RWPE2 (cell line): ENCODE measurements at places on chromosomes 16 and 17.

DNA sequence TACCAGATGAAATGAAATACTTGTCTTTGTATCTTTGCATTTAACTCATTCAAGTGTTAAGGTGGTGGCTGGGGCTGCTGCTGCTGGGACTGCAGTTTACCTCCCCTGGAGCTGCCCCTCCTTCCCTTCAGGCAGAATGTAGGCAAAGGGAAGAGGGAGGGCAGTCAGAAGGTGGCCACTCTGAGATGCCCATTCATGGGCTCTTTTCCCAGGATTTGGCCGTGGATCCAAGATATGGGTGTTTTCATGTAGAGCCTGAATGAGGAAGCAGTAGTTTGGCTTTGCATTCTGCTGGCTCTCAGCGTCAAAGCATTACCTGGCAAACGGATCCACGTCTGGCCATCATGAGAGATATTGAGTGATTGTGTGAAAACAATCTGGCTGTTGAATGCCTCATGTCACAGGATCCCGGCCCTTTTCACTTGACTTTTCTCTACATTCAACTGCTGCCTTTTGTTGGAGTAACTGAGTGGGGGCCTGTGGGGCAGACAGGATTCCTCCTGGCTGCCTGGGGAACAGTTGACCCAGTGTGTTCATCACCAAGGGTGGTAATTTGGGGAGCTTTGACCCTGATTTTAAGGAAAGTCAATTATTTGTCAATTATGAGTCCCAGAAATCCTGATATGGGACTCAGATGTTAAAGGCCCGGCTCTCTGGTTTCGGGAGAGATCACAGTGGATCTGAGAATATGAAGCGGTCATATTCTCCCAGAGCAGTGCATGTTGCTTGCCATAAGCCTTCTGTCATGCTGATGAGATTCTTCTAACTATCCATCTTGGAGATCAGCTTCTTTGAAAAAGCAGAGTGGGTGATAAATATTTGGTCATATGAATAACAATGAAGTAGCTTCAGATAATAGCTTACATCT is 236.8 kb downstream of the IRX3 start:
- no peak for DNase-seq

DNA sequence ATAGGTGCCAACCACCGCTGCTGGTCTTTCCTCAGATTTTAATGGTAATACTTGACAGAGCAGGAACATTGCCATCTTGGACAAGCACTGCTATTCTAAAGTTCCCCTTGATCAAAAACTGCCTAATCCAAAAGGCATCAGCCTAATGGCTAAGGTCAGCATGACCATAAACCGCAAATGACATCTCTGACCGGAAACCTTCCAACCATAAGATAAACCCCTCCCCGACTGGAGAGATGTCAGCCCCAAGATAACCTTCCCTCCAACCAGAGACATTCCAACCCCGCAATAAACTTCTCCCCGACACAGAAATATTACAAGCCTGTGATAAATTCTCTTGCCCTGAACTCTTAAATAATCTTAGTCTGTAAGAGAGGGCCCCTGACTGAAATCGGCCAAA is 7.4 kb upstream of the DHX40 start:
- DNase-seq: no peak

DNA sequence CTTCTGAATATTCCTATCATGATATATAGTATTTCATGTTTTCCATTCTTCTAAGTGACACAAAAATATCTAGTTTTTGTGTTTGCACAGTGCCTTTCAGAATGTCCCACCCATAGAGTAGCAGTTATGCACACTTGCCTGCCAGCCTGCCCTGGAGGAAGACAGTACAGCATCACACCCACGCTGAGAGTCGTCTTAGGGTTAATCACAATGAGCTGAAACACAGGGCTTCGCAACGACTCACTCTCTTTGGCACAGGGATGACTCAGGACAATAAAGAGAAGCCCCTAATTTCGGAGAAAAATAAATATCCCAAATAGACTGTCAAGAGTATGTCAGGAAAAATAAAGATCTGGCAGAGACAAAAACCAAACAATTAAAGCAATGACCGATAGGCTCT is 11.6 kb upstream of the NDUFAB1 start:
- DNase-seq: no peak

DNA sequence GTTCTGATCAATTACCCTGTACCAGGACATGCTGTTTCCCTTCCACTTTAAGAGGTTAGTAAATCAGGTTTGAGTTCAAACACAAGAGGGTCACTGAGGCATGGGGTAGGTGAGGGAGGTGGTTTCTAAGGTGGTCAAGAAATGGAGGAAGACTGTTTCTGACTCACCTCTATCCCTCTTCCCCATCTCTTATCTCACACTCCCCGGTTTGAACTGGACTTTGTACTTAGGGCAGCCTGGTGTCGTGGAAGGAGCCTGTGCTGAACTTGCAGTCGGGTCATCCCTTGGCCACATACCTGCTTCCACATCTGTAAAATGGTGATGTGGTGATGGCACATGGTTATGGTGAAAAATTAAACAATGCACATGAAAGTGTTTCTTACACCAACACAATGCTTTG is 17.2 kb upstream of the TMEM98 start:
- no peak for DNase-seq

DNA sequence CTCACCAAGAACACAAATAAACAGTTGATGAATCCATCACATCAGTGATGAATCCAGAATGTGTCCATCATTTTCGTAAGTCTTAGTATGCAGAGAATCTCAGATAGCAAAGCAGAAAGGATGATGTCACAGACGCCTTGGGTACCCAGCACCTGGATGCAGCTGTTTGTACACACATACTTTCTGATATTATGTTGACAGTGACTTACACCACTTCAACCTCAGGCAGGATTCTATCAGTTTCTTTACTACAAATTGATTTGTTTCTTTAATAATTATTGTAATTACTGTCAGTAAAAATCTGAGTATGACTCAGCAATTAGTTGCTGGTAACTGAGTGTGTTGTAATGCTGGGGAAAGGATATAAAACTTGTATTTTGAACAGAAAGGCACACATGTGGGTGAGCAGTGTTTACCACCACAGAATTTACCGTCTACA is 159.8 kb downstream of the RPTOR start:
- DNase-seq: no peak

DNA sequence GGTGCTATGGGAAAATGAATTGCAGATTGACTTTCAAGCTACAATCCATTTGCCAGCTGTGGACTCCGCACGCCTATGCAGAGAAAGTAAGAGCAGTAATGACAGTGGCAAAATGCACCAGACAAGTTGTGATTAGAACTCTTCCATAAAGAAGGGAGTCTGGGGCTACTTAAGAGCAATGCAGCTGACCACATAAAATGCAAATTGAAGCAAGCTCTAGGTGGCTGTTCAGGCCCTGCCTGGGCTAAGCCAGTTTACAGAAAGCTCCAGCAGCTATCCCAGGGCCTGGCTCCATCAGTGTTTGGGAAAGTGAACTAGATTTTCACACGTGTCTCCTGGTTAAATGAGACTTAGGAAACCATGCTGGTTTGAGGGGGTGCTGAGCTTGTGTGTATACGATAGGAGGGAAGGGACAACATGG is 2.2 kb upstream of the MAP2K6 start:
- no peak for DNase-seq

- no peak for DNase-seq
Measured at GRCh38 chr17:50511058-50511457, 2.8 kb downstream of the MYCBPAP start.

DNA sequence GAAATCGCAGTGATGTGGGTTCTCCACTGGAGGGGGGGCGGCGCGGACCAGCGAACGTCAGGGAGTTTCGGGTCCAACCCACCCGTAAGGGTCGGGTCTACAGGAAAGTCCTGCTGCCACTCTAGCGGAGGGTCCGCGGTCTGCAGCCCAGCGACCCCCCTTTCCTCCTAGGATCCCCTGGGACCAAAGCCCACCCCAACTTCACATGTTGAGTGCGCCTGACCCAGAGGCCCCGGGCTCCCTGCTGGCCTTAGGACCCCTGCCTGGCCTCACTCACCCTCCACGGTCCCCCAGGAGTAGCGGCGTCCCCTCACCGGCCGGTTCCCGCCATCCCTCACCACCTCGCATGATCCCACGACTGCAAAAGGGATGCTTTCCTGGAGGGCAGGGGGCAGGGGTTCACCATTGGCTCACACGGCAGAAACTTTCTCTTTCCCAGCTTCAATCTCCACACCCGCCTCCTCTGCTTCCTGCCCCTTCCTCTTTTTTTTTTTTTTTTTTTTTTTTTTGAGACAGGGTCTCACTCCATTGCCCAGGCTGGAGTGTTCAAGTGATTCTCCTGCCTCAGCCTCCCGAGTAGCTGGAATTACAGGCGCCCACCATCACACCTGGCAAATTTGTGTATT is 3.1 kb downstream of the SEPTIN1 start:
- DNase-seq: no peak

GRCh38 chr16:66372898-66373155 is 6.3 kb downstream of the CDH5 start:
- DNase-seq: no peak

GRCh38 chr17:15278924-15279477 is 13.9 kb upstream of the PMP22 start:
- DNase-seq: no peak

DNA sequence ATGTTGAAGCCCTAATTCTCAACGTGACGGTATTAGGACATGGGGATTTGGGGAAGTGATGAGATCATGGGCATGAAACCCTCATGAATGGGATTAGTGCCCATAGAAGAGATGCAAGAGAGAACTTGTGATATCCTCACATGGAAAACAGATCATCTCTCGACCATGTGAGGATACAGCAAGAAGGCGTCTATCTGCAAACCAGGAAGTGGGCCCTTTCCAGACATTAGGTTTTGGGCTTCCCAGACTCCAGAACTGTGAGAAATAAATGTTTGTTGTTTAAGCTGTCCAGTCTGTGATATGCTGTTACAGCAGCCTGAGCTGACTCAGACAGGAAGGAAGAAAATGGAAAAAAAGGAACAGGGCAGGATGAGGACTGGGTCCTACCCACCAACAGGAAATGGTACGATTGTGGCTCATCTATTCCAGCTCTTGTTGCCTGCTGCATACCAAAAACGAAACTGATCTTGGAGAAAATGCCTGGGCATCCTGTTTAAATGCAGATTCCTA is 21.9 kb upstream of the SSTR2 start:
- no peak for DNase-seq

DNA sequence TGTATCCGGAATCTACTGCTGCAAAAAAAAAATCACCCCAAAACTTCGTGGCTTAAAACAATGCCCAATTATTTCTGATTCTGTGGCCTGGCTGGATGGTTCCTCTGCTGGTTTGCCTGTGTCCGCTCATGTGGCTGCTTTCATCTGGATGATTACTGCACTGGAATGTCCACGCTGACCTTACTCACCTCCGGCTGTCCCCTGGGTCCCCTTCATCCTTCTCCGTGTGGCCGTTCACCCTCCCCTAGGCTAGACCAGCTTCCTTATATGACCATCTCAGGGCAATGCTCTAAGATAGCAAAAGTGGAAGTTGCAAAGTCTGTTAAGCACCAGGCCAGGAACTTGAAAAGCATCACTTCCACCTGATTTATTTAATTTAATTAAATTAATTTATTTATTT is 31.4 kb upstream of the SPNS2 start:
- no peak for DNase-seq
